Left ventricle myocardium inferior (tissue), 1 donor: ENCODE measurements at places on chromosomes 16 and 17. TPM values are rescaled to one million over a fixed set of nuclear protein-coding genes. Genes with fewer than 3 reads are reported as not detected.

GRCh38 chr17:64739316-64740058 is 77.4 kb upstream of the SMURF2 start:
- DNase-seq, result no peak
- no peak overlapping the region for H3K4me3 ChIP-seq
- H3K4me1 ChIP-seq, result peaks cover 36% of the 10 kb centered on the region
- no peaks in the 10 kb centered on the region for H3K36me3 ChIP-seq
- H3K27me3 ChIP-seq, result no peaks in the 10 kb centered on the region

- peaks cover 33% of the 10 kb centered on the region for H3K36me3 ChIP-seq
- no peak overlapping the region for H3K27ac ChIP-seq
- DNase-seq, result no peak
- H3K27me3 ChIP-seq, result no peaks in the 10 kb centered on the region
- H3K4me1 ChIP-seq, result no peaks in the 10 kb centered on the region
- no peak overlapping the region for H3K4me3 ChIP-seq
Observed at GRCh38 chr16:1443403-1443973, 868 bp downstream of the CCDC154 start.

GRCh38 chr17:75490953-75491649 is 24.2 kb downstream of the CASKIN2 start:
- peaks cover 49% of the 10 kb centered on the region for H3K36me3 ChIP-seq
- H3K27ac ChIP-seq, result peak overlapping the region; percentile 56
- H3K4me1 ChIP-seq, result peaks cover 52% of the 10 kb centered on the region
- H3K27me3 ChIP-seq, result no peaks in the 10 kb centered on the region
- DNase-seq, result no peak

- H3K27me3 ChIP-seq, result no peaks in the 10 kb centered on the region
- no peak overlapping the region for H3K27ac ChIP-seq
- H3K4me1 ChIP-seq, result peaks cover 11% of the 10 kb centered on the region
- no peak for DNase-seq
- H3K4me3 ChIP-seq, result no peak overlapping the region
Observed at GRCh38 chr16:28524681-28525171, 14.0 kb downstream of the NUPR1 start.

Gene BRIP1
- total RNA-seq, result 0.22 TPM

Gene OSGIN1
- total RNA-seq, result 12.5 TPM

Gene CPHXL
- total RNA-seq, result not detected

GRCh38 chr17:61797283-61797682 is 66.0 kb downstream of the BRIP1 start:
- no peak overlapping the region for H3K27ac ChIP-seq
- H3K27me3 ChIP-seq, result no peaks in the 10 kb centered on the region
- no peak overlapping the region for H3K4me3 ChIP-seq
- no peak for DNase-seq
- no peaks in the 10 kb centered on the region for H3K36me3 ChIP-seq

DNA sequence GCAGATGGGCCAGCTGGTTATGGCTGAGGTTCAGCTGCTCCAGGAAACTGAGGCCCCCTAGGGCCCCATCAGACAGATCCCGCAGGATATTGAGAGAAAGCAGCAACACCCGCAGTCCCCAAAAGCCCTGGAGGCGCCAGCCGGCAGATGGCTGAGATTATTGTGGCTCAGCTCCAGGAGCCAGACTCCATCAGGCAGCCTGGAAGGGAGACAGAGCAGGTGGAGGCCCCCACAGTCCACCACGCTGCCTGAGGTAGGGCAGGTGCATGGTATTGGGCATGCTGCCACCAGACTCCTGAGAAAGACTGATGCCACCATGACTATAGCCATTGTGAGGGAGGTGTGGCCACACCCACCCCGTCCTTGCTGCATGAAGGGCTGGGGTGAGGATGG is 9.5 kb upstream of the TMEM101 start:
- no peak overlapping the region for H3K27ac ChIP-seq
- H3K27me3 ChIP-seq, result no peaks in the 10 kb centered on the region
- no peak for DNase-seq
- H3K36me3 ChIP-seq, result peaks cover 3% of the 10 kb centered on the region
- no peak overlapping the region for H3K4me3 ChIP-seq

GRCh38 chr16:5444189-5444588 is 346.6 kb upstream of the EEF2KMT start:
- no peaks in the 10 kb centered on the region for H3K4me1 ChIP-seq
- no peak overlapping the region for H3K4me3 ChIP-seq
- DNase-seq, result no peak
- no peaks in the 10 kb centered on the region for H3K36me3 ChIP-seq
- H3K27ac ChIP-seq, result no peak overlapping the region
- H3K27me3 ChIP-seq, result peaks cover 18% of the 10 kb centered on the region

DNA sequence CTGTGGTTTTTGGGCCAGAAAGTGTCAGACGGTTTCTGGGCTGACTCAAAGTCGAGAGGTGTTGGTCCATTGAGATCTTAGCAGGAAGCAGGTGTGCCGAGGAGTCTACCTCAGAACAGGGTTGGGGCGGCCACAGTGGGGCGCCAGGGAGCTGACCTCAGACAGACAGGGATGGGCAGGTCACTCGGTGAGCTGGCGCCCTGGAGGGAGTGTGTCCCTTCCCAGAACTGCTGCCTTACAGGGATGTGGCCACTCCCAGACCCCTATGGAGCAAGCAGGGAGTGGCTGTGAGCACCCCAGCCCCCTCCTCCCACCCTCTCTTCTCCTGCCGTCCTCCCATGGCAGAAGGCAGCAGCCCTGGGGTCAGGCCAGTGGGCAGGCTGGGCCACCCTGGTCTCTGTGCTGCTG is 14.0 kb upstream of the DPEP1 start:
- DNase-seq, result no peak
- H3K4me1 ChIP-seq, result peaks cover 9% of the 10 kb centered on the region
- H3K4me3 ChIP-seq, result no peak overlapping the region
- no peaks in the 10 kb centered on the region for H3K36me3 ChIP-seq
- H3K27ac ChIP-seq, result no peak overlapping the region

Gene TMEM220
- total RNA-seq, result 6.4 TPM

- DNase-seq, result no peak
- peaks cover 15% of the 10 kb centered on the region for H3K36me3 ChIP-seq
- no peaks in the 10 kb centered on the region for H3K27me3 ChIP-seq
- no peak overlapping the region for H3K4me3 ChIP-seq
- peaks cover 63% of the 10 kb centered on the region for H3K4me1 ChIP-seq
Observed at GRCh38 chr17:67636834-67637520, 80.8 kb upstream of the NOL11 start.

GRCh38 chr16:67389911-67390815 is 3.1 kb downstream of the TPPP3 start:
- no peaks in the 10 kb centered on the region for H3K36me3 ChIP-seq
- no peak overlapping the region for H3K27ac ChIP-seq
- DNase-seq, result peak; percentile 46
- peaks cover 41% of the 10 kb centered on the region for H3K4me1 ChIP-seq
- H3K27me3 ChIP-seq, result peaks cover 17% of the 10 kb centered on the region

DNA sequence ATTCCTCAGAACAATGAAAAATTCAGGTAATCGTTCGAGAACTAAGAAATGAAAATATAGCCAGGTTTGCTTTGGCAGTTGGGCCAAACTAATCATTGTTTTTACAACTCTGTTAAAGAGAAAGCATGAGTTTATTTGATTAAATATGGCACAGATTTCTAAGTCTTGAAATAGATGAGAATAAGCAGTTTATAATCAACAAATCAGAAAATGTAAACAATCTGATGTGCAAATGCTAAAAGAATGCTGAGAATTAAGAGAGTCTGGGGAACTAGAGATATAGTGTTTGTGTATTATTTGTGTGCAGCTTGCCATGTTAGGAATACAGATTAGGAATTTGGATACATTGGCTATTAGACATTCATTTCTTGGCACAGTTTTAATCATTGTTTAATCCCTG is 212.5 kb downstream of the TANC2 start:
- H3K4me3 ChIP-seq, result no peak overlapping the region
- H3K4me1 ChIP-seq, result no peaks in the 10 kb centered on the region
- H3K27ac ChIP-seq, result no peak overlapping the region
- DNase-seq, result no peak
- H3K36me3 ChIP-seq, result no peaks in the 10 kb centered on the region

- H3K27me3 ChIP-seq, result no peaks in the 10 kb centered on the region
- no peak overlapping the region for H3K4me3 ChIP-seq
- no peaks in the 10 kb centered on the region for H3K4me1 ChIP-seq
- no peak for DNase-seq
- no peak overlapping the region for H3K27ac ChIP-seq
Observed at GRCh38 chr17:60087882-60088669, 9.4 kb upstream of the HEATR6 start.

- peaks cover 12% of the 10 kb centered on the region for H3K4me1 ChIP-seq
- no peak overlapping the region for H3K27ac ChIP-seq
Observed at GRCh38 chr17:35080536-35080935, 17.0 kb upstream of the RFFL start.

DNA sequence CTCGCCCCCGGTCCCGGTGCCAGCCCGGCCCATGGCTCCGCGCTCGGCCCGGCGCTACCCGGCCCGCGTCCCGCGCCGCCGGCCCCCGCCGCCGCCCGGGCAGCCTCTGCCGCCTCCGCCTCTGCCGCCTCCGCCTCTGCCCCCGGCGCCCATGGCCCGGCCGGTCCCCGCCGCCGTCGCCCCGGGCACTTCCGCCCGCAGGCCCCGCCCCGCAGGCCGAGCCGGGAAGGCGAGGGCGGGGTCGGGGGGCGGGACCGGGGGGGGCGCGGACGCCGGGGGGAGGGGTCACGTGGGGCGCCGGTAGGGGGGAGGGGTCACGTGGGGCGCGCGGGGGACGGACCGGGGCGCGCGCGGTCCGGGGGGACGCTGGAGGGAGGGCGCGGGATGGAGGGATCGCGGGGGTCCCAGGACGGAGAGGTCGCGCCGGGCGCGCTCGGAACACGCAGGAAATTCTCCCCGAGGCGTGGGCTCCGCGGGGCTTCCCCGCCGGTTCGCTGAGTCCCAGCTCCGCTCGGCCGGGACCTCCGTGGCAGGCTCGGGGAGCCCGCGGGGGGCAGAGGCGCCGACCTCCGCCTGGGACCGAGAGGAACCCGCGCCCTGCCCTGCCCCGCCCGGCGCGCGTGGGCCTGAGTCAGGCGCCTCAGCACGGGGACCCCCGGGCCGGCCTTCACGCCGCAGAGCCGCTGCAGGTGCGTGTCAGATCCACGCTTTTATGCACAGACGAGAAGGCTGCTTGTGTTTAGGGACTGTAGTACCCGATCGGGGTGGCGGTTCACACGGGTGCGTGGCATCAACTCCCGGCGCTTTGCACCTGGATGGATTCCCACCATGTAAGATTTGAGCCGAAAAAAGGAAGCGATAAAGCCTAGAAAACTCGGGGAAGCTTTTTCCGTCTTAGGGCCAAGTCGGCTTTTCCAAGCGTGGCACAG is at the start of gene PGAP6:
Gene PGAP6 (minus strand): TSS at position 190 of the 929 bp plus-strand sequence. CDS start 157 bp downstream, at position 33.
- peak within 1 kb of the TSS; percentile 77 for H3K4me3 ChIP-seq
- H3K27ac ChIP-seq, result peak within 1 kb of the TSS; percentile 83
- no peaks in the 10 kb centered on the region for H3K27me3 ChIP-seq

DNA sequence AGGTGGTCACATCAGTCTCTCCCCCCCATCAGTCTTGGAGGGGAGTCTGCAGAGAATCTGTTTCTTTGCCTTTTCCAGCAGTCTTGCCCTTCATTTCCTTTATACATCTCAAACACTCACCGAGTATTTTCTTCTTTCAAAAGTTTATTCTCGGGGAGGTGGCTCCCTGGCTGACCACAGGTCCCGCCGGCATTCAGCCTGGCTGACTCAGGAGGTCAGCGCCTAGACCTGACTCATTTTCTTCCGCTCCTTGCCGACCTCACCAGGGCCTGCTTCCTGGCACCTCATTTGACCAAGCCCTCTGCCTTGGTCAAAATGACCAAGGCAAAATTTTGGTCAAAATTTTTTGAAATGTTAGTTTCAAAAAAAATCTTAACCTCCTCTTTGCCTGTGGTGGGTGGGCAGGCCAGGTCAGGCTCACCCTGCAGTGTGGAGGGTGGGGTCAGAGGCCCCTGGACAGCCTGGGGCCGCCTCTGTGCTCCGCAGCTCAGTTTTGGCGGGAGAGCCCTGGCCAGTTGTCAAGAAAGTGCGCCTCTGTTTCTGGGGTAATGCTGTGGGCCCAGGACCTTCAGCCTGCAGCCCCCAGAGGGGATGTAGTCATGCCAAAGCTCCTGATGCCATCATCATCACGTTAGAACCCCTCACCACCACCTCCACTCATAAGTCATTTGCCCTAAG is 165.6 kb downstream of the SPECC1 start:
- DNase-seq, result no peak
- H3K27me3 ChIP-seq, result peaks cover 5% of the 10 kb centered on the region
- H3K4me3 ChIP-seq, result no peak overlapping the region
- peaks cover 5% of the 10 kb centered on the region for H3K4me1 ChIP-seq
- H3K27ac ChIP-seq, result no peak overlapping the region

Gene HOXB2
- total RNA-seq, result 1.9 TPM

GRCh38 chr17:82463391-82463790 is 4.8 kb downstream of the NARF start:
- H3K4me1 ChIP-seq, result peaks cover 58% of the 10 kb centered on the region
- no peak overlapping the region for H3K4me3 ChIP-seq
- no peak for DNase-seq
- H3K27ac ChIP-seq, result peak overlapping the region; percentile 70
- H3K27me3 ChIP-seq, result no peaks in the 10 kb centered on the region
